ENCODE measurements at places on chromosomes 1 and 21.

DNA sequence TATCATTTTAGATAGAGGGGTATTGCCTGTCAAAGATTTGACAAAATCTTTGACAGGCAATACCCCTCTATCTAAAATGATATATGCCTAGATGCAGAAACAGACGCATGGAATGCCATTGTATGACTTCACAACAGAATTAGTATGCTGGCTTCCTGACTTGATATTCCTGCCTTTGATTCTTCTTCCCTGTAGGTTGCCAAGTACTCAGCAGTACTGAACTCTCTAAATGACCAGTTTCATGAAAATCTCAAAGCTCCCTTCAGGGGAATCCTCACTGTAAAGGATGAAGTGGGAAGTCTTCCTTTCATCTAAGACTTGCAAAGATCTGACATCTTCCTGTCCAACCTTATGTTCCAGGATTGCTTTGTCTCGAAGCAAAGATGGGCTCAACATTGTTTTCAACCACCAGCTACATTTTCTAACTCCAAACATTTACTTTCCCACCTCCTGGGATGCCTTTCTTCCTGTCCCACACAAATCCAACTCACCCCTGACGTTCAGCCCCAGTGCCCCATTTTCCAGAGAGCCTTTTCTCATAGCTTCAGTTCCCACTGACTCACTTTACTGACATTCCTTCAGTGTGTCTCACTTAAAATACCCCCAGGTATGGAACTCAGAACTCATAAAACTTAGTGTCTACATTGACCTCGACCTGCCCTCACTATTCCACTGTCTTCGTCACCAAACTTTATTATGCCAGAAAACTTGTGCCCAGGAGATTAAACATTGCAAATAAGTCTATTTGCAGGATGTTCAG, 67.3 kb upstream of the KCNJ6 start:
- DNase-seq: no peak

DNA sequence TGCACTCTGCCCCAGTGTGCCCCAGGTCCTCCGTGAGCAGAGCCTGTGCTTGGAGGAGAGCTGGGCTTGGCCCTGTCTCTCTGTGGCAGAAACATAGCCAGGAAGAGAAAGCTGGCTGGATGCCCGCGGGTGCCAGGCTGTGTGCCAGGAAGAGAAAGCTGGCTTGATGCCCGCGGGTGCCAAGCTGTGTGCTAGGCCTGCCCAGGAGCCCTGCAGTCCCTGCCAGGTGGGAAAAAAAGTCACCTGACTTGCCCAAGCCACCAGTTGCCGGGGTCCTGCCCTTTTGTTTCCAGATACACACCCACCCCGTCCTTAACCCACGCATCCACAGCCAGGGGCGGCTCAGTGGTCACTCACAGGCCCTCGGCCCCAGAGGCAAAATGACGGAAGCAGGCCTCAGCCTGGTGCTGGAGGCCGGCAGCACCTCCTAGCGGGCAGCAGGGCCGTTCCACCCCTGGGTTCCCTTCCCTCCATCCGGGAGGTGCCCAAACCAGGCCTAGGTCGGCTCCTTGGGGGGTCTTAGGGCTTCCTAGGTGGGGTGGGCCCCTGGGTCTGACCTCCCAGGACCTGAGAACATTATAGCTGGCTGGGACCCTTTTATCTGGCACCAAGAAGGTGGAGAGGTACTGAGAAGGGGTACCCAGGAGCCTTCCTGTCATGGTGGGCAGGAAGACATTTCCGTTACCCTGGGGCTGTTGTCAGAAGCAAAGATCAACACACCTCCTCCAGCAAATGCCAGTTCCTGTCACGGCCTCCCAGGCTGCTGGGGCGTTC, 9.1 kb downstream of the ITGB2 start:
- DNase-seq: peak; percentile 51

DNA sequence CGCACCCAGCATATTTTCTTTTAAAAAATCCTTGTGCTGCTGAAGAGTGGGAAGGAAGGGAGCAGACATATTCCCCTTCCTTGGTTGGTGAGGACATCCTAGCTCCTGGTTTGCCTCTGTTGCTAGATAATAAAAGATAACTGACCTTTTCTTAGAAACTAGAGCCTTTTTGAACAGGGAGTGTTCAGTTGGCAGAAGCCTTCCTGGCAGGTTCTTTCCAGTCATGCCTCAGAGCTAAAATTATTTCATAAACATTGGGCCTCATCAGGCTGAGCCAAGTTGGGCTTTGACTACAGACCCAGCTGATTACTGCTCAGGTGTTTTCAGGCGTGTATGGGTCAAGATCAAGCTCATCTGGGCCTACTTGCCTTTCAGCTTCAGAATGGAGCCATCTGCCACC, 22.7 kb upstream of the SH3BGRL3 start:
- DNase-seq: no peak

DNA sequence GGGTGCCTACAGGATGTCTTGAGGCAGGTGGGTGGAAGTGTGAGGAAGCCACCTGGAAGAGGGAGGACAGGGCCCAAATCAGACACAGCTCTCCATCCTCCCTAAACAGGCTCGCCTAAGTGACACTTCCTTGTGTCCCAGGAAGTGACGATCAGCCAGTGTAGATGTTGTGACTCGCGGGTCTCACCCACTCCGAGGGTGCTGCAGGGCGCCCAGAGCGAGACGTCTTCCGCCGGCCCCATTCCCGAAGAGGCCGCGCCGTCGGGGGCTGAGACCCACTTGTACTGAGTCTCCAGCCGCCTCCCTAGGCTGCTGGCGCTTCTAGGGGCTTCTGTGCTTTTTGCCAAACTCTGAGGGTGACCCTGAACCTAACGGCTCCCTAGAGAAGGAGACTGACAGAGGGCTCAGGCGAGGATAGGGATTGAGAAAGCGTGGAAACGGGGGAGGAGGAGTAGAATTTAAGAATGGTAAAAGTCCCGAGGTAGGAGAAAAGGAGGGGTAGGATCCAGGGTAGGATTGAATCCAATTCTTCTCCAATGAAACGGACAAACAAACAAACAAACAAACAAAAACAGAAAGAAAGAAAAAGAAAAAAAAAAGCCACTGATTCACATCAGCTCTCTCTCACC, 543 bp upstream of the MARK1 start:
- no peak for DNase-seq

DNA sequence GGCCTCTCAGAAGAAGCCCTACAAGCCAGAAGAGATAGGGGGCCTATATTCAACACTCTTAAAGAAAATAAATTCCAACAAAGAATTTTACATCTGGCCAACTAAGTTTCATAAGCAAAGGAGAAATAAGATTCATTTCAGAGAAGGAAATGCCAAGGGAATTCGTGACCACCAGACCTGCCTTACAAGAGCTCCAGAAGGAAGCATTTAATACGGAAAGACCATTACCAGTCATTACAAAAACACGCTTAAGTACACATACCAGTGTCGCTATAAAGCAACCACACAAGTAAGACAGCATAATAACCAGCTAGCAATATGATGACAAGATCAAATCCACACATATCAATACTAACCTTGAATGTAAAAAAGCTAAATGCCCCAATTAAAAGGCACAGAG, 704.9 kb upstream of the CHRM3 start:
- DNase-seq: no peak

- DNase-seq: no peak
Measured at GRCh38 chr1:147752511-147752910, 7.9 kb downstream of the GJA5 start.
